ENCODE measurements at places on chromosomes 13 and 19.

DNA sequence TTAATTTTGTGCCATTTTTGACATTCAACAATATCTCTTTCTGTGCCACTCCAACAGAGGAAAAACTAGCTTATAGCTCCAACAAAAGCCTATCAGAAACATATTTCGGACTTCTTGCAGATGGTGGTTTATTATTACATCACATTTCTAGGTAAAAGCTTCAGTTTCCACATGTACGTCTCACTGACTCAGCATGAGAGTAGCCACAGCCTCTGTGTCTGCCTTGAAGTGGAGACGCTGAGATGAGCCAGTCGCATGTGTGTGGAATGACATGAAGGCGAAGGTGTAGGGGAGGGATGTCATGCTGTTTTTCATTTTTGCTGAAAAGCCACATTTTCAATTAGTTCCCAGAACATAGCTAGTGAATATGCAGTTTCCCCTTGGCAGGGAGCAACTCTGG lies 598.6 kb downstream of the EFNB2 start:
- DNase-seq: no peak

GRCh38 chr13:91017669-91018053 lies 329.8 kb upstream of the MIR17HG start:
- DNase-seq: no peak

DNA sequence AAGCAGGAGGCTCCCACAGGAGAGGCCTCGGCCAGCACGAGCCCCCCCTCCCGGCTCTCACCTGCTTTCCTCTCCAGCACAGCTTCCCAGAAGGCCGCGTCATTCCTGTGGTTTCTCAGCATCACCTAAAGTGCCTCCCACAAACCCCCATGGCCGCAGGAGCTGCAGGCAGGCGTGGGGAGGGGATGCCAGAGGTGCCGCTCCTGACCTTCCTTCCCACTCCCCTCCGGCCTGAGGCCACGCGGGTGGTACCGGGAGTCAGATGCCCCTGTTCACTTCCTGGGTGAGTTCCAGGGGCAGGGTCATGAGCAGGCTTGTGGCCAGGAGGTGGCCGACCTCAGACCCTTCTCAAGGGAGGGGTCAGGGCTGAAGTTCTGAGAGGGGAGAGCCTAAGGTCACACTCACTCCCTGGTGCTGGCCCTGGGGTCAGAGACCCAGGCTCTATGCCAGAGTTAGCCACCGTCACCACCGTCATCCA lies 14.4 kb upstream of the NPAS1 start:
- no peak for DNase-seq

DNA sequence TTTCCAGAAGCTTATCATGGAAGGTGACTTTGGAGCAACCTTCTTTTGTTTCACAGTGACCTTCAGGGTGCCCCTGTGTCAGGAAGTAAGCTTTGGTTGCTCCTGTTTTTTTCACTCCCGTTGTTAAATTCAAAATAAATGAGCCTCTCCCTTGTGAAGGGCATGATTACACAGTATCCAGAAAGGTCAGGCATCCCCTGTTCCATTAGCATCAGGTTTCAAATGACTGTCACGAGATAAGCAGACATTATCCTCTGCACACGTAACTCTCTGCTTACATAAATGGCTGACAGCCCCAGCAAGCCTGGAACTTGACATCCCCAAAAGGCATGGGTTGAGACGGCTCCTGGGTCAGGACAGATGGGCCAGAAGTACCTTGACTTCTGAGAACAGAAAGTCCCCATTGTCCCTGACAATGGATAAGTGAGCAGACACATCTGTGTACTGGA lies 52.0 kb downstream of the RAB20 start:
- DNase-seq: no peak

DNA sequence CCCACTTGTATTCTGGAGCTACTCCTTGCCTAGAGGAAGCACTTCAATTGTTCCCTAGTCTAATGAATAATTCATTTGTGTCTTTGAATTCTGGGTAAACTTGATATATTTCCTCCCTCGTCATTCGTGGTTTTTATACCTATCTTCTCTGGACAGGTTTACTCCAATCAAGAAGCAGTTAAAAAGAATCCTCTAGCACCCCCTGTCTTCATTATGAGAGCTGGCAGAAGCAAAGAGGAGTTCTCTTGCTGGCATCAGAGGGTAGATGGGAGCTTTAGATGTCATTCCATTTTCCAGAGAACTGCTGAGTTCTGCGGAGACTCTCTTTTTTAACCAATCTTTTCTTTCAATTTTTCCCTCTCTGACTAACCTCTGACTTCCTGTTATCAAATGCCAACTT lies 627.7 kb downstream of the FGF9 start:
- peak; percentile 8 for DNase-seq

- DNase-seq: peak; percentile 79
Observed at GRCh38 chr13:21435687-21436151, 23.4 kb downstream of the ZDHHC20 start.

GRCh38 chr13:23488442-23488841 lies 54.9 kb upstream of the SACS start:
- peak; percentile 14 for DNase-seq

GRCh38 chr13:97471711-97472110 lies 37.7 kb downstream of the RAP2A start:
- DNase-seq: no peak

GRCh38 chr13:105997581-105998550 lies 537.6 kb downstream of the EFNB2 start:
- no peak for DNase-seq

- DNase-seq: no peak
Observed at GRCh38 chr13:106534639-106535551, 567 bp downstream of the EFNB2 start.

- no peak for DNase-seq
Observed at GRCh38 chr19:6116749-6117430, 6.6 kb upstream of the RFX2 start.

- no peak for DNase-seq
Observed at GRCh38 chr19:14507704-14508542, 10.3 kb downstream of the DNAJB1 start.

GRCh38 chr13:58953638-58954037 lies 1210.1 kb downstream of the DIAPH3 start:
- DNase-seq: no peak

GRCh38 chr19:41912899-41913537 lies 15.2 kb downstream of the ERFL start:
- DNase-seq: no peak

DNA sequence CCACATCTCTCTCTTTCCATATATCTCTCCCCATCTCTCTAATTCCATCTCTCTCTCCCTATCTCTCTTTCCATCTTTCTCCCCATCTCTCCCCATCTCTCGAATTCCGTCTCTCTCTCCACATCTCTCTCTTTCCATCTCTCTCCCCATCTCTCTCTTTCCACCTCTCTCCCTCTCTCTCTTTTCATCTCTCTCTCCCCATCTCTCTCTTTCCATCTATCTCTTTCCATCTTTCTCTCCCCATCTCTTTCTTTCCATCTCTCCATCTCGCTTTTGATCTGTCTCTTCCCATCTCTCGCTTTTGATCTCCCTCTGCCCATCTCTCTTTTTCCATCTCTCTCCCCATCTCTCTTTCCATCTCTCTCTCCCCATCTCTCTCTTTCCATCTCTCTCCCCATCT lies 25.6 kb downstream of the ADGRE3 start:
- no peak for DNase-seq

DNA sequence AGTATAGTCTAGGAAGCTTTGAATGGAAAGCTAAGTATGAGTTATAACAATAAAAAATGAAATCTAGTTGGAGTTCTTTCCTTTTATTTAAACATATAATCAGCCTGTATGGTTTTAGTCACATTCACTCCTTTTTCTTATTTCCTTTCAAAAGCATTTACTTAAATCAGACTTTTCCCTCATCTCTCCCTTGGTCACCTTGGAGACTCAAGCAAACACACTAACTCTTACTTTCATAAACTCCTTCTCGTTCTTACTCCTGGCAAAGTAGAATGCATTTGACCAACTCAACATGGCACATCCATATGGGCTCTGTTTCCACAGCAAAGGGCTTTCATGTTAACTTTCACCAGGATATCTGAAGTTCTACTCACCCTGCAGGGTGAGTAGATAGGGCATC lies 400.0 kb downstream of the LMO7 start:
- no peak for DNase-seq

GRCh38 chr13:25371875-25372283 lies at the start of gene ATP8A2:
Gene ATP8A2 (plus strand): TSS chr13:25371974. CDS start chr13:25372213, 239 bp downstream.
- DNase-seq: no peak

GRCh38 chr19:14061751-14062557 lies at the start of gene PALM3:
Gene PALM3 (minus strand): TSS chr19:14062076. CDS start chr19:14061980, 96 bp downstream.
- no peak for DNase-seq

- DNase-seq: no peak
Observed at GRCh38 chr13:26502826-26503225, 54.7 kb upstream of the WASF3 start.

GRCh38 chr13:44796597-44797490 lies 192.4 kb downstream of the NUFIP1 start:
- DNase-seq: no peak

DNA sequence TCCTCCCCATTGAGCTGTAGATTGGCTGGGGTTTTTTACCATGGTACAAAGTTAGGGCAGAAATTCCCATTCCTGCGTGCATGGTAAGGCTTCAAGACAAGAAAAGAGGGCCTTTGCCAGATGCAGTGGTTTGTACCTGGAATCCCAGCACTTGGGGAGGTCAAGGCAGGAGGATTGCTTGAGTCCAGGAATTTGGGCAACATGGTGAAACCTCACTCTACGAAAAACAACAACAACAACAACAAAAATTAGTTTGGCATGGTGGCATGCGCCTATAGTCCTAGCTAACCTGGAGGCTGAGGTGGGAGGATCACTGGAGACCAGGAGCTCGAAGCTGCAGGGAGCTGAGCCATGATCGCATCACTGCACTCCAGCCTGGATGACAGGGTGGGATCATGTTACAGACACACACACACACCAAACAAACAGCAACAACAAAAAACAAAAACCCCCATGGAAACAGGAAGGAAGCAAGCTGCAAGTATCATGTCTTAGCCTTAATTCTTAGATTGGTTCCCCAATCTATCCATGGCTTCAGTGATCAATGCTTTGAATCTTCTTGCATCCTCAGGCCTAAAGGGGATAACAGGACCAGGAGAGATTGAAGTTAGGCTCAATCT lies 5.5 kb upstream of the WTIP start:
- no peak for DNase-seq

DNA sequence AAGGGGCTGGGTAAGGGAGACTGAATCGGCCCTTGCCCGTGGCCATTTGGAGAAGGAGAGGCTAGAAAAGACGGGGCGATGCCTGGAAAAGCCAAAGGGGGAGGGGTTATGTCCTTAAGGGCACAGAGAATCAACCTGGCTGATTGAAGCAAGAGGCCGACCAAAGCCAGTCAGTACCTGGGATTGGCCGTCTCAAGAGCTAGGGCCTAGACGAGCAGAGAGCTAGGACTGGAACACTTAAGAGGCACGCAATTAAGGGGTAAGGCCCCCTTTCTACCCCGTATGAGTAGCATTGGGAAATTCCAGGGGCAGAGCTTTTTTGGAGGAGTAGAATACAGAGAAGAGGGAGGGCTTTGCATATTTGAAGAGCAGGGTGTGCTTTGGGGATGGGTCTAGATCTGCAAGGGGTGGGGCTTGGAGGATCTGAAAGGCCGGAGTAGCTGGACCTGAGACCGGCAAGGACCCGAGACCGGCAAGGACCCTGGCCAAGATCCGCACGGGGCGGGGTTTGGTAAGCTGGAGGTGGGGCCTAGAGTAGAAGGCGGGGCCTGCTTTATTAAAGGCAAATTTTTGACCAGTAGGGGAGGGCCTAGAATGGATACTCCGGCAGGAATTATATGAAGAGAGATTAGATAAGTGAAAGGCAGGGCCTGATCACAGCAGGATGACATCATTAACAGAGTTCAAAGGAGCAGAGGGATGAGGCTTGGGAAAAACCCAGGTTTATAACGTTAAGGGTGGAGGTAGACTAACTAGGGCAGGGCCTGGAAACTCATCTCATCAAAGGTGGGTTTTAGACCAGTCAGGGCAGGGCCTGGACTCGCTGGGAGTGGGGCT lies 10.7 kb upstream of the CACNG6 start:
- no peak for DNase-seq

DNA sequence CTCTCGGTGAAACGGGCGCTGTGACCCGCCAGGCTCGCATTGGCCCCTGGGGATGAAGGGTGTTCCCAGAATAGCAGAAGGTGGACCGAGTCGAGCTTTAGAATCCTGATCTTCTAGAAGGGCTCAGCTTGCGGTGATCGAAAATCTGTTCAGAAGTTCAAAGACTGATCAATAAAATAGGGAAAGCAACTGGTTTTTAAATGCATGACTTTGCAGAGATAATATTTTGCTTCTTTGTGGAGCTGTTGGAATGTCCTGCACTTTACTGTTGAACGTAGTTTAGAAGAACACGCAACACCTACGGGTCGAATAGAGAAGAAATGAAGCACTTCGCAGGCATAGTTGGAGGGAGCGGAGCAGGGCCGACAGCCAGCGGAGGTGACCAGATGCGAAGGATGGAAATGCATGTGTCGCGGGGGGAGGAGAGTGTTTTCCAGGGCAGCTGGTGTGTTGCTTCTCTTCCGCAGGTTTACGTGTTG lies 766 bp downstream of the CEBPG start:
- DNase-seq: no peak

DNA sequence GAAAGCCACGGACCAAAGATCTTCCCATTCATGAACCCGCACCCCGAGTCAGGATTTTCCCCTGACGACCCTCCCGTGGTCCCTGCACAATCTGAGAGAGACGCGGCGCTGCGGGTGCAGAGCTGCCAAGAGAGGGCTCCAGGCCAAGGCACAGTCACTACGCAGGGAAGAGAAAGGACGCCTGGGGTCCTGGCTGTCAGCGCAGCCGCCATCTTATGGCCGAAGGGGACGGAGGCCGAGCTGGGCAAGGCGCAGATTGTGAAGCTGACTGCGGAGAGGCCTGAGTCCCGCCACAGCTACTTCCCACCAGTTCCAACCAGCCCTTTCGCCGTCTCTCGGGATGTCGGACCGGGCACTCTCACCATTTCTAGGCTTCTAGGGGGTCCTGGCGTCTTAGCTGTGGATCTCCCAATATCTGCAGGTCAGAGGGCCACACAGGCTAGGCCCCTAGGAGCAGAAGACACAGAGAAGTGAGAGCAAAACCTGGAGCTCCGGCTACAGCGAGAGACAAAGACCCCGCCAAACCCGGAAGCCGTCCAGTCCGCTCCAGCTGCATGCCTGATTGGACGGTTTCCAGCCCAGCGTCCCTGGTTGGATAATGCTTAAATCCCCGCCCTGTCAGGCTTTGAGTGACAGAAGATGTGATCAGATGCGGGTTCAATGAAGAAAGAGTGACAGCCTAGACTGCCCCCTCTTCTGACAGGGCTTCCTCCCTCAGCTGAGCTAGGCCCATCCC lies at the start of gene ZNF100:
ZNF100 (minus strand) TSS at position 515 of the 736 bp plus-strand sequence; CDS start at position 365, 150 bp downstream.
- peak; percentile 88 for DNase-seq

GRCh38 chr13:38687246-38688229 lies 661 bp downstream of the FREM2 start:
- DNase-seq: no peak

- DNase-seq: peak; percentile 49
Observed at GRCh38 chr13:51804295-51805172, 571 bp upstream of the DHRS12 start.

GRCh38 chr19:27754700-27755099 lies 1458.3 kb downstream of the UQCRFS1 start:
- DNase-seq: no peak

DNA sequence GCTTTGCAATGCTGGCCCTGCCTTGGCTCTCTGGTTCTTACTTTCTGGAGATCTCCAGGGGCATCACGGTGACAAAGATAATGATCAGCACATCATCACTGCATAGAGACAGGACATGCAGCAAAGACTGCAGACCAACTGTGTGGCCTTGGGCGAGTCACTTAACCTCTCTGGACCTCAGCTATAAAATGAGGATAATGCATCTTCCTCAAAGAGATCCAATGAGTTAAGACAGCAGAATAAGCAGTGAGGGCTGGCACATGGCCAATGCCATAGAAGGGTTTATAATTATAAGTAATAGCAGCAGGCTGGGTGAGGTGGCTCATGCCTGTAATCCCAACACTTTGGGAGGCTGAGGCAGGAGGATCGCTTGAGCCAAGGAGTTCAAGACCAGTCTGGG lies 2.4 kb downstream of the MAG start:
- DNase-seq: no peak
